ENCODE measurements at places on chromosomes 2 and 18.
A peak's percentile ranks its signal among the peaks of the same experiment; 100 is the strongest.

GRCh38 chr2:69582582-69583176, 60.9 kb downstream of the AAK1 start:
- peak; percentile 35 for DNase-seq

- no peak for DNase-seq
These were observed 24.1 kb downstream of the PRKD3 start for GRCh38 chr2:37300578-37300977.

GRCh38 chr2:61959381-61960293, 54.2 kb downstream of the COMMD1 start:
- DNase-seq, result peak; percentile 16

- DNase-seq, result peak; percentile 69
These were observed 102.0 kb upstream of the PIEZO2 start for GRCh38 chr18:11251229-11251890.

- DNase-seq, result peak; percentile 67
These were observed 69.9 kb upstream of the DLX2 start for GRCh38 chr2:172172513-172173173.

GRCh38 chr2:55311444-55311870, 42.4 kb upstream of the MTIF2 start:
- DNase-seq, result peak; percentile 44

DNA sequence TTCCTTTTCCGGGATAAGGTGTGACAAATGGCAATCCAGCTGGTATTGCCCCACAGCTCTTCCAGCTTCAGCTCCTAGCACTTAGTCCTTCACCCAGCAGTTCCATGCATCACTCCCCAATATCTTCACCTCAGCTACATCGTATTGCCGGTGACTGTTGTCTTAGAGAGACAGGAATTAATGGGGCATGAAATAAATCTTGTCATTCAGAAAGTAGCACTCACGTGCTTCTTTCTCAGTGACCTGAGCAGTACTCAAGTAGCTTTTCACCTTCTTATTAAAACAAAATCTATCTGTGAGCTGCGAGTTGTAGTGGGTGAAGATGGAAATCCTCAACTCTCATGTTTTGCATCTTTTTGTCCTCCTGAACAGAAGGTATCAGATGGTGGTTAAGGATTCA, 72.8 kb downstream of the PTH2R start:
- DNase-seq, result no peak

- DNase-seq, result no peak
These were observed 94.0 kb downstream of the AQP4 start for GRCh38 chr18:26771524-26771923.

DNA sequence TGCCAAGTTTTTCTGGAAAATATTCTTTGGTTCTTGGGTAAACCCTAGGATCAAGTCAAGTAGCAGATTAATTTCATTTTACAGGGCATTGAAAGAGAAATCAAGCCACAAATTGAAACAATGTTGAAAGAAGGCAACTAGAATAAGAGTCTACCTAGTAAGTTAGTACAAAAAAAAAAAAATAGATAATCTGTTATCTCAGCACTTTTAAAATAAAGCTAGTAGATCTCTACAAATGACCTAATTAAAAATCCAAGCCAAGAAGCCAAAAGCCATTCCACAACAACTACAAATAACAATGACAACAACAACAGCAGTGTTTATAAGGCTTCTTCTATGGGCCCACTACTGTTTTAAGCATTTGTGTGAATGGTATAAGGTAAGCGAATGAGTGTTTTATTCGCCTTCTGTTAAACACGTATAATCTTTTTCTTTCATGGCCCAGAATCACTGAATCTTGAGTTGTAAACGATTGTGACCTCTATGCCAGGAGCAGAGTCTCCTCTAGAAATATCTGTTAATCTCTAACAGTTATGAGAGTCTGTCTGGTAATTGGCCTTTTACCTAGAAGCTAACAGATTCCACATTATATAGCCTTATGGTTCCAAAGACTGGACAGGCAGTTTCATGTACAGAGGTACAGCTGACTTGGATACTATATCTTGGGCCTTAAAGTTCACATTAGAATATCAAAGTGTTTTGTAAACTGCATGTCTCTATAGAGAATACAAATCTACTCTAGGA, 28.6 kb upstream of the CUL3 start:
- no peak for DNase-seq

DNA sequence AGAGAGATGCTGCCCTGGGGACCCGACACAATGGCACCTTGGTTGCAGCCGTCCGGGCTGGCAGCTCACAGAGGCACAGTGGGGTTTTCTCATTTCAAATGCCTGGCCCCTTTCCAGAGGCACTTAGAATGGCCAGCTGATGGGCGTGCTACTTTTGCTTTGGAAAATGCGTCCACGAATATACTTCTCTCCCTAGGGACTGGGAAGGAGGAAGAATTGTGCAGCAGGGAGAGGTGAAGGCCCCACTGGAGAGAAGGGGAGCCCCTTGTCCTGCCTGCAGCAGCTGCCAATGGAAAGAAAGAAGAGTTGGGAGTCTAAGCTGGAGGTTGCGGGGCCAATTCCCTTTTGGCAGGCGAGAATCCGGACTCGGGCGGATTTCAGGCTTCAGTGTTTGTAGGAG, 1.1 kb upstream of the MAL start:
- DNase-seq, result no peak

DNA sequence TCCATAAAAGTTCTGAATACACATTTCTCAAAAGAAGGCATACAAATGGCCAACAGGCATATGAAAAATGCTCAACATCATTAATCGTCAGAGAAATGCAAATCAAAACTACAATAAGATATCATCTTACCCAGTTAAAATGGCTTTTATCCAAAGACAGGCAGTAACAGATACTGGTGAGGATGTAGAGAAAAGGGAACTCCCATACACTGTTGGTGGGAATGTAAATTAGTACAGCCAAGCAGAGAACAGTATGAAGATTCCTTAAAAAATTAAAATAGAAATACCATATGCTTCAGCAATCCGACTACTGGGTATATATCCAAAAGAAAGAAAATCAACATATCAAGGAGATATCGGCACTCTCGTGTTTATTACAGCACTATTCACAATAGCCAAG, 1312.5 kb downstream of the DSC3 start:
- no peak for DNase-seq

DNA sequence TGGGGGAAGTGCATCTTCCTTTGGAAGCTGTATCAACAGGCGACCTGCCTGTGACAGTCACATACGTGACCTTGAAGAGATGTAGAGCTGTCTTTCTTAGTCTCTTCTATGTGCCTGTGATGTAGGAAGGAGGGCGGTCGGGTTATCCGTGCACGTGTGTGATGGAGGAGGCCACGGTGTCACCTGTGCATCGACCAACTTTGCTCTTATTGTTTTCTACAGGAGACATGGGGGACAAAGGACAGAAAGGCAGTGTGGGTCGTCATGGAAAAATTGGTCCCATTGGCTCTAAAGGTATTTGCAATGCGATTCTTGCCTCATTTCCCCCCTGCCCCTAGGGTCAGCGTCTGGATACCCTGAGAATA, 20.7 kb upstream of the ALLC start:
- DNase-seq, result no peak

- peak; percentile 99 for DNase-seq
These were observed 189.5 kb downstream of the CTIF start for GRCh38 chr18:48728204-48728833.

- DNase-seq, result no peak
These were observed 864 bp upstream of the MYL12A start for GRCh38 chr18:3246635-3247239.

DNA sequence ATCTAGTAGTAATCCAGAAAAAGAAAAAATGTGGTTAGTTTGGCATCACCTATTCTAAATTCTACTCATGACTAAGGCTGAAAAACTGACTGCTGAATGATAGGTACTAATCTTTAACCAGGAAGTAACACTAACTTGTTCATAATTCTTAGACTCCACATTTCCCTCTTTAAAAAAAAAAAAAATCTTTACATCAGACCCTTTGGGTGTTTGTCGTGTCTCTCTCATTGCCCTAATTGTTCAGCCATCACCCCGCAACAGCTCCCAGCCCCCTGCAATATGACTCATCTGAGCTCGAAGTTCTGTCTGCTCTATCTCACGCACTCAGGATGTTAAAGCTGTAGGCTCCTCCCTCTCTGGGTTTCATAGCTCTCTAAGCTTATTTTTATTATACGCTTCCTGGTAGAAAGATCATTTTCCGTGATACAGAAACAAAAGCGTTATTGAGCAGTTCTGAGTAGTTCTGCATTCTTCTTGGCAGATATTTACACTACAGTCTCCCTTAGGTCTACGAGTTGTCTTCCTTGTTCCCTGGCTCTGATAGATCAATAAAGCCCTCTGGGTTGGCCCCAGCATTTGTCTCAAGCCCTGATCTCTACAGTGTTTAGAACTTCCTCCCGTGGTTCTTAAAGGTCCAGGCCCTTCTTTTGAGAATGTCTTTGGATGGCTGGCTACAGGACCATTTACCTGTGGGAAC, 95.6 kb downstream of the TNFRSF11A start:
- DNase-seq, result peak; percentile 33

DNA sequence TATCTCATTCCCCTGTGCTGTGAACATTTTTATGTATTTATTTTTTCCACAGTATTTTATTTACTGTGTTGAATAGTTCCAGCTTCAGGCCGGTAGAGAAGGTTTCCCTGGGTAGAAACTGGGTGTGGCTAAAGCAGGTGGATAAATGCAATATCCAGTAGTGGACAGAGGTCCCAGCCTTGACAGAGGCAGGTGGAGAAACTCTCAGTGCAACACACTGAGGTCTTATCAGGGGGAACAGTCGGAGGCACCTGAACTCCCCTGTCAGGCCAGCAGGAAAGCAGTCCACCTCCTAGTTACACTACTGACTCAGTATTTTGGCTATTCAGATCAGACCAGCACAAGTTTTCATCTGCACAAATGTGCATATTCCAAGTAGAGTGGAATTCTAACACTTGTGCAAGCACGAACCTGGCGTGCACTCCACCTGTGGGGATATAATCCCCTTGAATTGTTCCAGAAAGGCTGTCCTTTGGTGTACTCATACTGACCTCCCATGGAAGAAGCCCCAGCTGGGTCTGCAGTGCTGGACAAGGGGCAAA, 103.3 kb downstream of the GULP1 start:
- no peak for DNase-seq

DNA sequence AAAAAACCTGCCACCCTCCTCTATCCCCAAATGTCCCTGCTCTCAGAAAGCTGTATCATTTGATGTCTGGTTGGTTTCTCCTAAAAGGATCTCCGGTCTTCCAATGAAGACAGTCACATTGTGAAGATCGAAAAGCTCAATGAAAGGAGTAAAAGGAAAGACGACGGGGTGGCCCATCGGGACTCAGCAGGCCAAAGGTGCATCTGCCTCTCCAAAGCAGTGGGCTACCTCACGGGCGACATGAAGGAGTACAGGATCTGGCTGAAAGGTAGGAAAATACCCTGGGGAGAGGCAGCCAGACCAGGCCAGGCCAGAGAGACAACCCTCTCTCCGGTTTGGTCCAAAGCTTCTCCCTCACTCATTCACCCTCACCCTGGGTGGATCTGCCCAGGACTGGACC, 10.3 kb downstream of the SLC14A2 start:
- DNase-seq, result no peak

DNA sequence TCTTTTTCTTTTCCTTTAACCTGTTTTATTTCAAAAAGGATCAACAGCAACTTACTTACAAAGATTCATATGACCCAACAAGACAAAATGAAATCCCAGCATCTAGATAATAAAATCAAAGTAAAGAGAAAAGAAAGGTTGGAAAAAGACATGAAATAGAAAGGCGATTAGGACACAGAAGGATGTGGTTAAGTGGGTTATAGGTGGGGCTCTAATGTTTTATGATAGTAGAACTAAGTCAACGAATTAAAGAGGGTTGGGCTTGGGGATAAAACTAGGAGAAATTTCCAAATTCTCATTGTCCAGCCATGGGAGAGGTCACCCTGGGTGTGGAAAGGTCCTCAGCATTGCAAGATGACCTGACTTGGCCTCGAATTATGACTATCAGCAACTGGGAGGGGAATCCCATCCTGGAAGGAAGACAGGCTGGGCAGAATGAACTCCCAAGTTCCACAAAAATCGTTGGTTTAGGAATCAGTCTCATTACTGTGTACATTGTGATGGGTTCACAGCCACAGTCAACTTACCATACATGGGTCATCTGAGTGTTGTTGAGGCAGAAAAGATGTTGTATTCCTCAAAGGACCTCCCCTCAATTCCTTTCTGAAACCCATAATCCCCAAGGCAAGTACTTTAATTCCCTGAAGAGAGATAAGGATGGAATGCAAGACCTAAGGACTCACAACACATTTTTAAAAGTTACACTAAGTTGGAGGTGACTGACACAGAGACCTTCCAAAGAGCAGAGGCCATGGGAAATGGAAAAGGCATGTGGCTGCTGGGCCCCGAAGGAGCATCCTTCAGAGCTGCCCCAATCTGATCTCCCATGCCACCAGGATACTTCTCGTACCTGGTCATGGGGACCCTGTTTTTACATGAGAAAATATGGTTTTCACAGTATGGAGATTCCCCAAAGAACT, 167.6 kb downstream of the UXS1 start:
- no peak for DNase-seq

GRCh38 chr2:136093583-136093982, 24.4 kb downstream of the CXCR4 start:
- DNase-seq, result no peak

DNA sequence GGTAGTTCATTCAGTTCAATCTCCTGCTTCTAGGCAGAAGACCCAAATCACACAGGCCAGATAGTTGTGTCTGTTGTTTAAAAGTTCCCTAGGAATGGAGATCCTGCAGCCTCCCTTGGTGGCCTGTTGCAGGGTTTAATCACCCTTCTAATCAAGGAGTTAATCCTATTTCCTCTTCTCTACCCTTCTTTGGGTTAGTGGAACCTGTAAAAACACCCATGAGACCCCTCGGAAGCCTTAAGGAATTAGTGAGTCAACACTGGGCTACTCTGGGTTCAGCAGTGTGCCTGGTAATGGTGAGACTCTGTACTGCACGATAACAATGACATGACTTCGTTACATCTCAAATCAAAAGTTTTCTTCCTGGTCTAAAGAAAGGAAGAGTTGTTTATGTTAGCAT, 217.6 kb upstream of the NRP2 start:
- no peak for DNase-seq

DNA sequence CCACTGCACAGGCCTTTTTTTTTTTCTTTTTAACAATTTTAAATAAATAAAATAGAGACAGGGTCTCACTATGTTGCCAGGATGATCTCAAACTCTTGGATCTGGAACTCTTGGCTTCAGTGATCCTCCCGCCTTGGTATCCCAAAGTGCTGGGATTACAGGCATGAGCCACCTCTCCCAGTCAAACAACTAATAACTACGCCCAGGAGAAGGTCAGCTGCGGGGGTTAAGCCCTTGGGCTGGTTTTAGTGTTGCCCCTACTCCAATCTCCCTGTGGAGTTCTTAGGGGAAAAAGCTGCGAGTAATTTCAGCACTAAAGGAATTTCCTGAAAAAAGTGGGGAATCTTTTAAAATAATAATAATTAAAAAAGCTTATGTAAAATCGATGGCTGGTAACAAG, 96.4 kb upstream of the XPO1 start:
- DNase-seq, result no peak
